ENCODE measurements at places on chromosomes 5 and 9. TPM values are rescaled to one million over a fixed set of nuclear protein-coding genes. Genes with fewer than 3 reads are reported as not detected.

DNA sequence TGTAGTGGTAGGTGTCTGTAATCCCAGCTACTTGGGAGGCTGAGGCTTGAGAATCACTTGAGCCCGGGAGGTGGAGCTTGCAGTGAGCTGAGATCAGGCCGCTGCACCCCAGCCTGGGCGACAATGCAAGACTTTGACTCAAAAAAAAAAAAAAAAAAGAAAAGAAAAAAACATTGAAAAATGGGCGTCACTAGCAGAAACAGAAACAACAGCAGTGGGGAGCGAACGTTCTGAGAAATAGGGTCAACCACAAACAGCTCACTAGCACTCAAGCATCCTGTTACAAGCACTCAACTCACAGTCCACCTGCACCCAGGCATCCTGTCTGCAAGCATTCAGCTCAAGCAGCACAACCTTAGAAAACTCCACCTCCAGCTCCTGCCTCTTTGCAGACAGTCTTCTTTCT lies 17.2 kb downstream of the TRIM14 start:
- no peak for DNase-seq

C6 gene
- total RNA-seq: not detected

GRCh38 chr9:109817146-109817845 lies 37.3 kb downstream of the PALM2AKAP2 start:
- DNase-seq: no peak

DNA sequence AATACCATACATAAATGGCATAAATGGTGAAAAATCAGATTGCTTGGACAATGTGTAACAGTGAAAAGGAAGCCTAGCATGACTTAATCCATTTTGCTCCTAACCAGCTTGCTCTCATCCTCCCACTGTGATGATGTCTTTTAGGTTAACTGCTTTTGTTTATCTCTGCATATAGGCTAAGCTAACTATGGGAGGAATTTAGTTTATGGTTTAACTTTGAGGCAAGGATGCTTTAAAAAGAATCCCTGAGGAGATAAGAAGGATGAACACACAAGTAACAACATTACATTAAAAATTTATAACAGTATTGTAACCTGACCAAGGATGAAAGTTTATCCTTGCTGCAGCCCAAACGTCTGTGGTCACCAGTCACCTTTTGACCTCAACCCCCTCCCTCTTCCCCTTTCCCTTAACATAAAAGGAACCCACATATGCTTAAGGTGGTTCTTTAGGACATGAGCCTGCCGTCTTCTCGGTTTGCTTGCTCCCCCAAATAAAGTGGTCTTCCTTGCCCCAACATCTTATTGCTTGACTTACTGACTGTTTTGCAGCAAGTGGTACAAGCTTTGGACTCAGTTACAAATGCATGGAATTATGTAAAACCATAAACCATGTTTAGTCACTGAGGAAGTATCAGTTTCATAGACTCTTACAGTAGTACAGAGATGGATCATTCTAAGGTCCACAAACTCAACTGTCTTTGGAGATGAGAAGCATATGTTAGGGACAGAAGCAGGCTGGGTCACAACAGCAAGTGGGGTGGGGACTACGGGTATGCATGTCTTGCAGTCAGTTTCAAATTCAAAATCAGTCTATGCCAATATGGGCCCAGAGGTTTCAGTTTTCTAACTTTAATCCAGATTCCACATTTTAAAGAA lies 31.3 kb downstream of the AGXT2 start:
- DNase-seq: no peak

IL7R gene
- total RNA-seq: 0.50 TPM

BNC2 gene
- 17.8 TPM for total RNA-seq

- DNase-seq: no peak
These were observed 258.3 kb upstream of the VLDLR start for GRCh38 chr9:2363138-2363745.

FOXI1 gene
- total RNA-seq: not detected

ADAMTSL1 gene
- 1.0 TPM for total RNA-seq

LCN15 gene
- total RNA-seq: not detected

- DNase-seq: no peak
These were observed 138.7 kb upstream of the GRHPR start for GRCh38 chr9:37283730-37284325.

DNA sequence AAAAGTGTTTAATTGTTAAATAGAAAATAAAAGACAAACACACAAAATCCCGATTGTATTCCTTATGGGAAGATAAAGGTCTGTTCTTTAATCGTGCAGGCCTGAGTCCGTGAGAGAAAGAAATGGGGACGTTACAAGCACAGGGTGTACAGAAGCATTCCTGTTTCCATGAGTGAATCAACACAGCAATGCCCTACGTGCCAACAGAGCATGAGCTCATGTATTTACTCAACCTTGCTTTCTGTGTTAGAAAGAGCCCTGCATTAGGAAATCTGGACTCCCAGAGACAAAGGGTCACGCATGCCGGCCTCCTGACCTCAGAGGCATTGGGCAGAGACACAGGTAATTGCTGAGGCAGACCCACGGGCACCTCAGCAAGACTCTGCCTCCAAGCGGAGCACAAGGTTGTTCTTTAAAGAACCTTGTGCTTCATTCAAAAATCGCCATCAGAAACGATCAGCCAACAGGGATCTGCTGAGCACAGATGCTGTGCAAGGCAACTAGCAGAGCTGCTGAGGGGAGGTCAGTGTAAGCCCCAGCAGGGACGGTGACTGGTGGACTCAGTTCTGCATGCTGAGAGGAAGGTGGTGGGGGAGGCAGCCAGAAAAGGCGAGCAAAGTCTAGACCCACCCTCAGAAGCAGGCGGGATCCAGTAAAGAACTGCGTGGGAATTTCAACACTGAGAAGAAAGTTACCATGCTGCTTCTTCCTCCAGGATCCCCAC lies 101.0 kb downstream of the TLE1 start:
- DNase-seq: no peak

RFX3 gene
- total RNA-seq: 4.0 TPM

FRMD3 gene
- 1.3 TPM for total RNA-seq

GRCh38 chr9:78958892-78959291 lies 612.9 kb upstream of the TLE4 start:
- DNase-seq: no peak

TMEM167A gene
- total RNA-seq: 139 TPM

CSF1R gene
- total RNA-seq: 0.62 TPM

DNA sequence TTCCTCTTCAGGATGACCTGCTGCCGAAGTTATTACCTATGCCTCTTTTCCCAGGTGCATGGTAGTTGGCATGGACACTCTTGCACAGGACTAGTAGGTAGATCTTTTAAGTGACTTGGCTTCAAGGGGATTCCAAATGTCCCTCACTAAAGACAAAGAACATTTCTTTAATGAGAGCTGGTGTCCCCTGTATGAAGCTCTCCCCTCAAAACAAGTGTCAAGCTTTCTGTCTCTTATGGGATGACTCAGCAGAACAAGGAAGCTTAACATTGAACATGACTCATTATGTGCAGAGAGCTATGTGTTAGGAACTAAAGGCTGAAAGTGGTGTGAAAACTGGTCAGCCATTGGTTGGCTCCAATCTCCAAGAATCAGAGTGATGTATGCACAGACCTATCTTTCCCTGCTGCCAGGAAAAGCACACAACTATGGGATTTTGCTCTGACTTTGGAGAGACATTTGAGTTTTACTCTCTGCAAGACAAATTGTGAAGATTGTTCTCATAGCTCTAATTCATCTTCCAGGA lies 120.5 kb downstream of the PRDM6 start:
- DNase-seq: no peak

DNA sequence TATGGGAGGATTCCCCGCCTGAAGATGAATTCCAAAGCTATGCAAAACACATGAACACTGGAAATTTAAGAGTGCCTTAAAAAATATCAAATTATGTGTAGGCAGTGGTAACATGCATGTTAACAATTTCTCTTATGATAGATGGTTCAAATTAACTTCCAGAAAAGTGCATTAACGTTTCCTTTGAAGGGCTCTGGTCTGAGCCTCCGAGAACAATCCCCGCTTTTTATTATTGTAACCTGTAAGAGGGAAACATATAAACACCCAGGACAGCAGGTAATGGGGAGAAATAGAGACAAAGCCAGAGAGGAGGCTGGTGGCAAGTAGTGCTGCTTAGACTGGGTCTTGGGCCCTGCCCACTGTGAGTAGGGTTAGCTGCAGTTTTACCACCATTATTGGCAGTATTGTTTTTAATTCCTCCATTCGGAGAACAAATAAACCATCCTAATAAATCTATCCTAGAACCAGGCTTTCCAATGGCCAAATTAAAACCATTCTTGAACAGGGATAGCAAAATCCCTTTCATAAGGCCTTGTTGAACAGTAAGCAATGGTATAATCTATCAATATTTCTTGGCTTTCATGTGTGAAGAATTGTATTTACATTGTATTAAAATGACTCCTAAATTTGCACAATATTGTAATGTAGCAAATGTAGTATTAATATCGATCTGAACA lies 6.3 kb downstream of the NR2F1 start:
- no peak for DNase-seq

DNA sequence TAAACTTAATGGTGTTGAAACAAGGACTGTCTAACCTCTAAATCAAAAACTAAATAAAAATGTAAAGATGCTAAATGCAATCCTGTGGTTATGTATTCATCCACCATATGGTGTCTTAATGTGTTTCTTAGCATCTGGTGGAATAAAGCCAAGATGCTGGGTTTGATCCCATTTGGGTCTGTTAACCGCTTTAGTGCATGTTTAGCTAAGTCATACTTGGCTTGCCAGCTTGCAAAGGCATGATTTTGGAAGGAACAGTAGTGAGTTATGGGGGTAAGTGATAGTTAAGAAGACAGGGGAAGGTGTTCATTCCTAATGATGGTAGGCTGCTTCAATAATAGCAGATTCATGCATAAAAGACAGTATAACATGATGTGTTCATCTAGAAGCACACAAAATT lies 139.0 kb upstream of the SLC27A6 start:
- no peak for DNase-seq

DNA sequence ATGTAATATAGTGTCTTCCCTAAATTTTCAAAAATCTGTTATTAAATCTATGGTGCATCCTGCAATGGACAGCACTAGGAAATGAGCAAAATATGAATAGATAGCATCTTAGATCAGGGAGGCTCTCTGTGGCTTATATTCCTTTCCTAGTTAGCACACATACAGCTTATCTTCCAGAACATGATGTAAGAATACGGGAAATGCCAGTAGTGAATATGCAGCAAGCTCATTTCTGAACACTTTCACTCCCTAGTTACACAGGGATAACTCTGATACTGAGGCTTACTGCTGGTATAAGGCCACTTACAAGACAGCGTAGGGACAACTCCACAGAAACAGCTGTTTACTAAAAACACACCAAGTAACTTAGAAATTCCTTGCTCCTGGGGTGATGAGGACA lies 297.3 kb upstream of the SMARCA2 start:
- DNase-seq: no peak

DNA sequence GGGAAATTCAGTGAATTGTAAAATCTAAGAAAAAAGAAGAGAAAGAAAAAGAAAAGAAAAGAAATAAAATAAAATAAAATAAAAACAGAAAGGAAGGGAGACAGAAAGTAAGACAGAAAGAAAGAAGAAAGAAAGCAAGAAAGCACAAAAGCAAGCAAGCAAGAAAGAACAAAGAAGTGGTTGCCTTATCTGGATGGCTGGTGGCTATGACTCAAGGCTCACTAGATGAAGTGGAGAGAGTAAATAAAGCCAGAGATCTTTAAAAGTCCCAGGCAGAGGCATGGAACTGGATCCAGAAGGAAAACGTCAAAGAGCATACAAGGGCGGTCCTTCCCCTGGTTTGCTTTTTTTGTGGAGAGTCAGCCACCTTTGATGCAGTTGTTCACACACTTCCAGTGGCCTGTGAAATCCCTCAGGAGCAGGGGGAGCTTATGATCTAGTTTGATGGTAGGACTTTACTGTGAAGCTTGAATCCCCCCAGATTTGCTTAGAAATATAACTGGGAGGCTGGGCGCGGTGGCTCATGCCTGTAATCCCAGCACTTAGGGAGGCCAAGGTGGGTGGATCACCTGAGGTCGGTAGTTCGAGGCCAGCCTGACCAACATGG lies 176.7 kb upstream of the HMHB1 start:
- DNase-seq: no peak

DNA sequence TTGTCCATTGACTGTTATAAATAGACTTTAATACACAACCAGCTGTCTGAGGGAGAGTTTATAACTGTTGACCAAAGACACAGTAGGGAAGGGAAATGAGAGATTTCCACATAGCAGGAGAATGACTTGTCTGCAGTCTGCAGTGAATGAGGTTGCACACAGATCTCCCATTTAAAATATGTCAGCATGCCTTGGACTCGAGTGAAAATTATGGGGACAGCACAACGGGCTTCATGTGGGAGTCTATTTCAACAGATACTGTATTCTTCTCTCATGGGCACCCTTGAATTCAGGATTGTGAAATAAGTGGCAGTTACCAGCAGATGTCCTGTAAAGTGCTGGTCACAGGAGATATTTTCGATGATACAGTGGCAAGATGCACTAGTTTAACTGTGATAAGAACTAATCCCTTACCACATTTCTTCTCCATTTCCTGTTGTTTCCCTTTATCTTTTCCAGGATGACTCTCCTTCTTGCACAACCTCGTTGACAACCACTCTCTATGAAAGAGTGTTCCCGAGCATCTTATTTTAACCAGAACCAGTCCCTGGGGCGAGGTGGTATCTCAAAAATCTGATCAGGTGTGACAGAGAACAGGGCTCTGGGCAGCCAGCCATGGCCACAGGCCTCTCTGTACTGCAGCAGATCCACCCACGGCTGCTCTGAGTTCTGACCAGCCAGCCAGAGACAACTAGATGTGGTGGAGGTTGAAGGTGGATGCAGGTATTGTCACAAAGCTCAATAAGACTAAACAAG lies 51.5 kb upstream of the MAP3K1 start:
- DNase-seq: no peak
